ENCODE measurements at places on chromosomes 1 and 21.

DNA sequence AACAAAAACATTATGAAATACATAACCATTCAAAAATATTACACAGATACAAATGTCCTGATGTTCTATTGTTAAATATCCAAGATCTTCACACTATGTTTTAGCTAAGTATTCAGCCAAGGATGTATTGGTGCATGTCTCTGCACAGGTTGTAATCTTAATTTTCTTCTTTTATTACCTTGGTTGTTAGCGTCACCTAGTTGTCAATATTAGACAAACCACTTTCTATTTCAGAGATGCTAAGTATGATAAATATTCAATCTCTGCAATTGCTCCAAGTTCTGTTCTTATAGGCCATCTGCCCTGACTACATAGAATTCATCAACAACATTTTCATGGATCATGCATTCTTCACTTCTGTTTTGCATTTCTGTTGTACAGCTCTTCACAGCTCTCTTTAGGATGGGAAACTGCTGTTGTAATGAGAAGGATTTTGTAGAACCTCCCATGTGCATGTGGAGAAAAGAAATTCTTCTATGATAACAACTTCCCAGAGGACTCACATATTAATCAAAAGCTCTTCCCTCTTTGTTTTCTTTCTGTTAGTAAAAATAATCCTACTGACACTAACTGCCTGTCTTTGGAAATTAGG is 380.1 kb downstream of the NUF2 start:
- no peak for DNase-seq

DNA sequence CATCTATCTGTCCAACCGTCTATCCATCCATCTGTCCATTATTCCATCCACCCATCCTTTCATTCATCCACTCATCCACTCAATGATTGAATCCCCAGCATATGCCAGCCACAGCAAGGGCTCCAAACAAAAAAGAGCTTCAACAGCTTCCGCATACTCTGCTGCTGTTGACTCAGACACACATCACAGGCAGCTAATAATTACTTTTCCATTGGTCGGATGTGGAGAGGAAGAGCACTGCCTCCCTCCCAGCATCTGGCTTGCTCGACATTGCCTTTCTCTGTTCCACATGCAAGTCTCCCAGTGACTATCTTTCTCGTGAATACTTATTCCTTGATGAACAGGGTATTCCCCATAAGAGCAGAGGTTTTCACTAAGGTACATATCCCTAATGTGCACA is 176.5 kb downstream of the HIVEP3 start:
- peak; percentile 56 for DNase-seq

- peak; percentile 89 for DNase-seq
These were observed 389.1 kb downstream of the HLX start for GRCh38 chr1:221268295-221268694.

DNA sequence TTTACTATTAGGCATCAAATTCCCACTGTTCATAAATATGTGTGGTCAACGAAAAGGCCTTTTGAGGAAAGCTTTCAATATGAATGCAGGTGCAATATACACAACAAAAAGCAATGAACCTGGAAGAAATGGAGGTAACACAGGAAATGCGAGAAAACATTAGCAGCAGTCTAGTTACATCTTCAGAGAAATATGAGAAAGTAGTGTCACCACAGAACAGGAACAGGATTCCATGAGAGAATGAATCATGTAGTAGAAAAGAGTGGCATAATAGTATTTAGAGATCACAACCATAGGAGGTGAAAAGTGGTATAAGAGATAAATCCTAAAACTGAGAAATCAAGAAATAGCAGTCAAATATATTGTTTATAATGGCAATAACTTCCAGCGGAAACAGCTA is 103.7 kb downstream of the AK5 start:
- DNase-seq, result no peak

- no peak for DNase-seq
These were observed 69.3 kb downstream of the RPS6KA1 start for GRCh38 chr1:26598890-26599289.

DNA sequence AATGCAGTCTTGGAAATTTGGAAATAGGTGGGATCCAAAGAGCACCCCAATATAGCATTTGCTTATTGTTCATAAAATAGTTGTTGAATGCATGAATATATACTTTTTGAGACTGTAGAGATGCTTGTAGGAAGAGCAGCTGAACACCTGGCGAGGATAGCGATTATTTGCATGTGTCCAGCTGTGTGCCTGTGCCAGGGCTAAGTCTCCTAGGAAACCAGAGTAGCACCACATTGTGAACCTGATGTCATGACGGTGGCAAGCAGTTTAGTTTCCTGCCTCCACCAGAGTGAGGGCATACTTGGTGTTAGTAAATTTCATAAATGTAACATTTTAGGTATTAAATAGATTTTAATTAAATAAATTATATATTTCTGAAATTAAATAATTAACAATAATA is 37.3 kb upstream of the IRF2BP2 start:
- no peak for DNase-seq

GRCh38 chr1:93021539-93022134 is 57.4 kb upstream of the MTF2 start:
- peak; percentile 70 for DNase-seq

- no peak for DNase-seq
These were observed 7.5 kb upstream of the MAP3K21 start for GRCh38 chr1:233320023-233320422.

- DNase-seq, result no peak
These were observed 83.4 kb downstream of the UROD start for GRCh38 chr1:45095450-45095849.

- no peak for DNase-seq
These were observed at the start of gene PRKAA2 for GRCh38 chr1:56644919-56645676. PRKAA2 (plus strand) TSS chr1:56645314; CDS start chr1:56645388, 74 bp downstream.

DNA sequence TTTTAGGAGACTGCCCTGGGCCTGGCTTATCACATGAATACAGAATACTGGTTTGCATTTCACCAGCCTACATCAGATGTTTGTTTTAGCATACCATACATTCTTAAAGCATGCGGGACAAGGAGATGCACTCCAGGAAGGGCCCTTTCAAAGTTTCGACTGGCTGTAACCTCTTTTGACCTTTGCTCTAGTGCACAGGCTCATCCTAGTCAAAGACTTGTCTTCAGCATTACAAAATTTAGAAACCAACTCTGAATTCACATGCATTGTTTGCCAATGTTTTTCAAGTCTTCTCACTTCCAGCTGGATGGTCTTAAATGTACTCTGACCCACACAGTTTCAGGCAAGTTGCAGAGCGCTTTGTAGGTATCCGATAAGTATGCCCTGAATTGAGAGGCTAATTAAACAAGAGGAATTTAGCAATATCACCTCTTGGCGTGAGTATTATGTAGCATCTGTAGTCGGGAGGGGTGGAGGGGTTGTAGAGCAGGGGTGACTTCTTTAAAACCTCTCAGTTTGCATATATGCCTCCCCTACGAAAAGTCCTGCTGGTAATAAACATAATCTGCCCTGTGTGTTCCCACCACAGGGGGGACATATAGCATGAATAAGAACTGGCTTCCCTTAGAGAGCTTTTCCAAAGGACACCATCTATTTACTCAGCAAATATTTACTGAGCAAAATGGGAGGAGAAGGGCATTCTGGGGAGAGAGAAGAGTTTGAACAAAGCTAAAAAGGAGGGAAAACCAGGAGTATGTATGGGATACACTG is 24.4 kb upstream of the AHCYL1 start:
- DNase-seq, result peak; percentile 84

GRCh38 chr1:39450956-39451606 is 40.4 kb upstream of the BMP8A start:
- DNase-seq, result peak; percentile 38

- no peak for DNase-seq
These were observed 77.9 kb upstream of the EDEM3 start for GRCh38 chr1:184832517-184832916.

DNA sequence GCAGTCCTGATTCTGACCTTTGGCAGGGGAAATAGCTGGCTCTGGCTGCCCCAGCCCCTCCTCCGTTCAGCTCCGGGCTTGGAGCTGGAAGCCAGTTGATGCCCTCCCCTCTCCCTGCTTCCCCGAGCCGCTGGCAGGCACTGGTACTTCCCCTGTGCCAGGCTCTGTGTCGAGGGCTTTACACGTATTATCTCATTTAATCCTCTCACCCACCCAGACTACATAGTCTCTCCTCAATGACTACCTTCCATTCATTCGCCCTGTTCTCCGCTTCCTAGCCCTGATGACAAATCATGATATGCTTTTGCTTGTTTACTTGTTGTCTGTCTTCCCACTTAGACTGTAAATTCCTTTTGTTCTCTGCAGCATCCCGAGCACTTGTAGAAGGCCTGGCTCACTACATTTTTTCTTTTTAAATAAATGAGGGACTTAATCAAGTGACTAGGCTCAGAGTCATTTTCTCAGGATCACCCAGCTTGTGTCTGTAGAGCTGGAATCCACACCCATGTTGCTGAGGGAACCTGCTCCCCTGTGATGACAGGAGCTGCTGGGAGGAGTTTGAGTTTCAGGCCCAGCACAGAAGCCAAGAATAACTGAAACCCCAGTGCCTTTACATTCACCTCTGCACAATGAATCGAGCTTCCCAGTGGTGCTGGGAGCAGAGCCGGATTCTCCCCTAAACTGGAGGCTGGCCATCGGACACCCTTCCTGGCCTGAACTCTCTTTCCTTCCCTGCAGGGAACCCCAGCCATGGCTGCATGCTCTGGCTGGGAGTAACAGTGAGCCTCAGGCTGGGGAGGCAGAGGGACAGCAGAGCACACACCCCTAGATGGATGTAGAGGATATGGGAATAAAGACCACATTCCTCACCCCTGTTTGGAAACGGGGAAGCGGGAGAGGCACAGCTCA is 58.3 kb downstream of the UBIAD1 start:
- DNase-seq, result no peak

GRCh38 chr1:209855006-209855405 is 27.2 kb downstream of the UTP25 start:
- DNase-seq, result no peak

DNA sequence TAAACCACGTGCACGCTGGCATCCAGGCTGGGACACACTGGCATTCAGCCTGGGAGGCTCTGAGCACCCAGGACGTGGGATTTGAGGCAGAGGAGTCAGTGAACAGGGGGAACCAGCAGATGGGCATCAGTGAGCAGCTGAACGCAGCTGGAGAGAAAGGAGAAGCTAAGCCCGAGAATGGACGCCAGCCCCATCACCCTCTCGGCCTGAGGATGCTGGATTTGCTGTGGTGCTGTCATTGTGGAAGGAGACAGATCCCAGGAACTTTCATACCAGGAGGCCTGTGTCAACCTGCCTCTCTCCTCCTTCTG is 132.8 kb downstream of the PGBD5 start:
- DNase-seq, result no peak

GRCh38 chr1:200392625-200393185 is 17.1 kb downstream of the ZNF281 start:
- no peak for DNase-seq

DNA sequence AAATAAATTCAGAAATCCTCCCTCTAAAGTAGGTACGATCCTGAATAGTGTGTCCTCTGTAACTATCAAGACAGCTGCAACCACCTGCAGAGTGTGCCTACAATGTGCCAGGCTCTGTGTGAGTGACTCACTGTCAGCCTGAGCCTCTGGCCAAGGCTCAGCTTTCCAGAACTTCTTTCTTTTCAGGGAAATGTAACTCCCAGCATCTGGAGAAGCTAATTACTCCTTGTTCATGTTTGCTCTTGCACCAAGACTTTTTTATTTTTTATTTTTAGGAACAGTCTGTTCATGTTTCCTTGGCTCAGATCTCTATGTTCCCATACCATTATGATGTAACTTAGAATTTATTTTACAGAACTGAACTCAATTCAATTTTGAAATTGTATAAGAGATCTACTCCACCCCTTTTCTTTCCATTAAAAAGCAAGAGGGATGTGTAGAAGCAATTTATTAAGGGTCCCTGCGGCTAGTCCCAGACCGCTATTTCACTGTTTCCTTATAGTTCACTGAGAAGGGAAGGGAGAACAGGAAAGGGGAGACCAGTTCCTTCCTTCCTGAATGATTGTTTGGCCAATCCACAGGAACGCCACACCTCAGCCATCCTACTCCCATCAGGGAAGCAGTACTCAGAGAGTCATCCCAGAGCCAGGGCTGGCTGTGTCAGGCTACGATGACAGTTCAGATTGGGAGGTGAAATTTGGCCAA is 112.4 kb upstream of the ZNF648 start:
- no peak for DNase-seq

DNA sequence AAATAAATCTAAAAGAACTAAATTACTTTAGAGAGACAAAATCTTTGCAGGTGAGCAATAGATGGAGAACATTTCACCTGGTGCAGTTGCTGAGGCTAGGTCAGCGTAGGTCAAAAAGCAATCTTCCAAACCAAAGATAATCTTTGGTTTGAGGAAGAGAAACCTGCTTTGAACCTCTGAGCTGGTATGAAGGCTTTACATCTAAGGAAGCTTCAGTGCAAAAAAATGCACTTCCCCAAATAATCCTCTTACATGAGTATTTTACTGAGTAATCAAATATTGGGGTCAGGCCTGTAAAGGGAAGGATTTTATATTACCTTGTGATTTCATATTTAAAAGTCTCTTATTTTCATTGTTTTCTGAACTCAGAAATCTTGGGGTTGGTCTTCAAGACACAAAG is 223.6 kb downstream of the SRGAP2C start:
- no peak for DNase-seq

GRCh38 chr1:96492236-96492635 is 229.3 kb upstream of the PTBP2 start:
- DNase-seq, result no peak

GRCh38 chr21:36463991-36464390 is 15.9 kb downstream of the CLDN14 start:
- no peak for DNase-seq

DNA sequence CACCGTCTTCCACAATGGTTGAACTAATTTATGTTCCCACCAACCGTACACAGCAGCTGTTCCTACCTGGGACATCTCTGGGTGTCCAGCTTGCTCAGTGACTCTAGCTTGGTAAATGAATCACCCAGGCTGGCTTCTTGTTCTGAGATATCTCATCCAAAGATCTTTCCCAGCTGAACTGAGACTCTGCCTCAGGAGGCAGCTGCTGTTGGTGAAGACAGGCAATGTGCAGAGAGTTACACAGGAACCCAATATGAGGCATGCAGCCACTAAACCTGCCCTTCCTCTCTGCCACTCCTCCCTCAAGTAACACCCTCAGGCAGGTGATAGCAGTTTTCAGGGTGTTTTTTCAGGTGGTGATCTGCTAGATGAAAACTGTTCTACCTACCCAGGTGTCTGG is 14.0 kb upstream of the FOXO6 start:
- no peak for DNase-seq

GRCh38 chr1:185439727-185440415 is 122.8 kb upstream of the IVNS1ABP start:
- peak; percentile 71 for DNase-seq

Measured in fibroblast of the aortic adventitia (primary cell).